ENCODE measurements at places on chromosomes 2 and 18.

DNA sequence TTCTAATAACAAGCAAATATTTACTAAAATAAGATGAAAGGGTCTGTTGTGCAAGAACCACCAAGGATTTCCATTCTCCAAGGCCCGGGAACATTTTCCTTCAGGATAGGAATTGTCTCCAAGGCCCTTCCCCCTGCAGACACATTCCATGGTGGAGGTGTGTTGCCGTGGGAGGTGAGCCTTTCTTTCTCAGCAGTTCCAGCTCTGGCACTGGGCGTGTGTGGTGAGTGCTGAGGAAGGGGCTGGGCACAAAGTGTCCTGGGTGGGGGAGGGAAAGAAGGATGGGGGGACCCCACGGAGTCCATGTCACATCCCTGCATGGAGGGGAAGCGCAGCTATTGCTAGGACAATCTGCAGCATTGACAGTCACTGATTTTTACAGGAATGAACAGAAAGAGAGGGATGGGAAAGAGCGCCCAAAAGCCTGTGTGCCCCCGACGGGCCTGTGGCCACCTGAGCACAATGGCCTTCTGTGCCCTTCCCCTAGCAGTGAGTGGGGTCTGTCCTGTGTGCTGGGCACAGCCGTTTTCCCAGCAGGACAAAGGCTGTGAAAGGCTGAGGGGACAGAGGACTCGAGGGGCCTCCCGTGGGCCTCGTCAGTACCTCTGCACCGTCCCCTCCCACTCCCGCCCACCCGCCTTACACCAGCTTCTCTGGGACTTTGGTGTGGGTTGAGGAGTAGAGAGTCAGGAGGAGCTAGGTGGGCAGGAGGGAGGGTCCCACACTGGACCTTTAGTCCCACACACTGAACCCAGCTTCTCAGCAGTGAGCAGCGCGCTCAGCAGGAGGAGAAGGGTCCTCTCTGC is 79.8 kb downstream of the PTGR3 start:
- no peak for DNase-seq

DNA sequence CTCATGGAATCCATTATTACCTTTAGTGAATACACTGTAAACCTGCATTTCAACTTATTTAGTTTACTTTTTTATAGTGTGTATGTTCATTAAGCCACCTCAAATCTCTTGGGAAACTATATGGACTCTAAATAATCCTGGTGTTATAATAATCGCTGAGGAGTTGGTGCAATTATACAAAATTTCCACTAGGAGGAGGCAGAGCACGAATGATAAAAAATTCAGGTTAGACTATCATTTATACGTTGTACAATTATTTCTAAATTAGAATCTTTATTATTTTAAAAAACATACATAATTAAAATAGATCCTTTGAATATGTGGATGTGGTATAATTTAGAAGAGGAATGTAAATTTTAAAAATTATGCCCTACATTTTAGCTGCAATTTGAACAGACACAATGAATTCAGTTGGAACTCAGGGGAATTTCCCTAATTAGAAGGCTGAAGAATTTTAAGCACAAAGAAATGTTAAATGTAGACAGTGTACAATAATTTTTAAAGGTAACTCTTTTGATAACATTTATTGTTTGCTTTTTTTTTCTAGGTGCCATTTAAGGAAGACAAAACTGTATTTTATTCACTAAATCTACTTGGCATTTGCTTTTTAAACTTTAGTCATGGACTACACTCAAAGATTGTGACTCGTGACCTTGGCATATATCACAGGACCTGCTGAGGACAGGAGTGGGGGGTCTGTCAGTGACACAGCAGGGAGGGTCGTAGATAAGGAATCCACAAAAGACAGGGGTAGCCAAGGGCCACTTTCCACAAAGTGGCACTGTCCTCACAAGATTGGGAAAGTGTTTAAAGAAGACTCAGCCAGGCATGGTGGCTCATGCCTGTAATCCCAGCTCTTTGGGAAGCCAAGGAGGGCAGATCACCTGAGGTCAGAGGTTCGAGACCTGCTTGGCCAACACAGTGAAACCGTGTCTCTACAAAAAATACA is 45.5 kb downstream of the RAB12 start:
- DNase-seq = no peak

DNA sequence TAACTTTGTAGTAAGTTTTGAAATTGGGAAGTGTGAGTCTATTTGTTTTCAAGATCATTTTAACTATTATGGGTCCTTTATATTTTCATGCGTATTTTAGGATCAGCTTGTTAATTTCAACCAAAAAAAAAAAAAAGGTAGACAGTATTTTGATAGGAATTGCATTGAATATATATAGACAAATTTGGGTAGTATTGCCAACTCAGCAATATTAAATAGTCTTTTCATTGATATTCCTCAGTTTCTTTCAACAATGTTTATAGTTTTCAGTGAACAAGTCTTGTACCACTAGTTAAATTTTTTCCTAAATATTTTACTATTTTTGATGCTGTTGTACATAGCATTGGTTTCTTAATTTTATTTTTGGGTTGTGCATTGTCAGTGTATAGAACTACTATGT is 149.9 kb downstream of the TAF4B start:
- no peak for DNase-seq

DNA sequence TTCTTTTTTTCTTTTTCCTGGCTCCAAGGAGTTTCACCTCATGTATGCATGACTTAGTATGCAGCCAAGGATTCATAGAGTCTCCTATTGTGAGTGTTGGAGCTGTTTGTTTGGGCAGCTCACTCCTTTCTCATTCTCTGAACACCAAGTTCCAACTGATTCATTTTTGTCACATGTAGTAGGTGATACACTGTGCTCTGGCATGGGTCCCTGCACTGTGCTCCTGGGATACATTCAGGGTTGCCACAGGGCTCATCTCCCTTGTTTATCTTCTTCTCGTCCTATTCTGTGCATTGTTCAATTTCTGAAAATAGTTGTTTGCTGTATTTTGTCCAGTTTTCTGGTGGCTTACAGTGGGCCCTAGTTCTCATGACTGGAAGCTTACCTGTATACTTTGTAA is 96.8 kb downstream of the ZNF407 start:
- DNase-seq = no peak

DNA sequence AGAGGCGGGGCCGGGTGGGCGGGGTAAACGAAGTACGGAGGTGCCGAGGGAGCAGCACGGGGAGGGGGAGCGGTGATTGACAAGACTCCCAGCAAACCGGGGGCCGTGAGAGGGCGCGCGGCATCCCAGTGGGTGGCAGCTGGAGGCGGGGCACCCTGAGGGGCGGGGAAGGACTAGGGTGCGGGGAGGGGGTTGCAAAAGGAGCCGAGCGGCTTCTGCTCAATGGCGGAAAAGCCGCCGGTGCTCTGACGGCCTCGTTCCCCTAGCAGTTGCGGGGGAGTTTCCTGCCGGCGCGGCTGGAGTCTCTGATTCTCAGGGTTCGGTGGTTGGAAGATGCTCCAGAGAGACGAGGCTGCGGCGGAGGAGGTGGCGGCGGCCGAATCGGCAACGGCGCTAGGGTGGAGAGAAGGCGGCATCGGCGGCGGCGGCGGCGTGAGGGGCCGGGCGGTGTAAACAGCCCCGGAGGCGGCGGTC is at the start of gene PPM1B:
TSS of gene PPM1B (plus strand) at position 195 of the 474 bp plus-strand sequence. CDS start 32,325 bp downstream, outside the sequence.
- DNase-seq = peak; percentile 99

DNA sequence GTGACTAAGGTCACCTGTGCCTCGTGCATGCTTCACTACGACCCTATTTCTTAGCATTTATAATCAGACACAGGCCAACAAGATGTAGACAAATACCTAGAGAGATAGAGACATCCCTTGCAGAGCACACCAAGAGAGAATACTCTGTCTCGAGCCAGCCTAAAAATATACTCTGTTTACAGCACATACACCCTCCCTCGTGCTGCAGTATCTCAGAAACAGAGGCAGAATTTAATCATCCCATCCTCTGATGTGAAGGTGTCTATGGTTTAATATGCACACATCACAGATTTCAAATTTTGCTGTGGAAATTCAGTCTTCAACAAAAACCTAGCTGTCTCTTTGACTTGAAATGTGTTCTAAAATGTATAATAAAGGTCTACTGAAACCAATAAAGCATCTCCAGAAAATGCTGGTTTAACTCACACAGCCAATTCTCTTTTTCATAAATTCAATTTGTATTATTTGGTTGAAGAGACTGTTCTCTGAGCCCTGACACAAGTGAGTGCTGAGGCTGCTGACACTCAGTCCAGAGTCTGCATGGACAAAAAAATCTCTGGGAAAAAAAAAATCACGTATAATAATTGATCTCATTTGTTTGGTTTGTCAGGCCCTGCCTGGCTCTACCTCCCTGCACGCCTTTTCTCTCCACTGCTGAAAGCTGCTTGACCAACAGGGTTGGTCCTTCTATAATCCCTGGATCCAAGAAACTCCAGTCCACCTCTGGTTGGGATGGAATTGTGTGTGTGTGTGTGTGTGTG is 142.0 kb upstream of the FSHR start:
- DNase-seq = no peak

- DNase-seq = no peak
These were observed 30.6 kb downstream of the ITSN2 start for GRCh38 chr2:24329700-24330099.

GRCh38 chr2:8249141-8249540 is 432.7 kb upstream of the ID2 start:
- DNase-seq = no peak

GRCh38 chr2:215138479-215138878 is at the start of gene ABCA12:
TSS of gene ABCA12 (minus strand) at chr2:215138626. CDS start at chr2:215138208, 418 bp downstream.
- DNase-seq = no peak

- DNase-seq = no peak
These were observed 239.5 kb downstream of the MYCN start for GRCh38 chr2:16179701-16180416.

DNA sequence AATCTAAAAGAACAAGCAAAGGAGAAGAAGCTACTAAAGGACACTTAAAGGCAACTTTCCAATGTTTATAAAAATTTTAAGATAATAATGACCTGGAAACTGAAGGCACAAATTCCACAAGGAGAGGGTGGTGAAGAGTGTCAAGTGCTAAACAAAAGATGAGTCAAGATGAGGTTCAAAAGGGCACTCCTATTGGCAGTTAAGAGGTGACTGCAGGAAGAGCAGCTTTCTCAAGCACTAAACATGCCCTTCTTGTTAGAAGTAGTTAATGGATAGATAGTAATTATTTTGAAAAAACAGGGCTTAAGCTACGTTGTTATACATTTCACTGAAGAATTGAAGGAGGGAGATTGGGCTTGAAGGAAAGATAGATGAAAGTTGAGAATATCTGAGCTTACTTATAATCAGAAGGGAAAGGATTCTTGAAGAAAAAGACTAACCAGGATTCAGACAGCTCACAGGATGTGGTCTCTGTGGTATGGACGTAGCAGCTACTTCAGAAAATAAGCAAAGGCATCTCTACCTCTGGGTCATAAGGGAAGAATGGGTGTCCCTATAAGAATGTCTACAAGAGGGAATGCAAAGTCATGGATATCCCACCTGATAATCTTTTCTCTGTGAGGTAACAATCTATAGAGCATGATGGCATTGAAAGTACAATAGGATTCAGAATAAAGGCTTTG is 454.7 kb upstream of the SLC39A10 start:
- DNase-seq = no peak

GRCh38 chr2:150165442-150165841 is 322.0 kb downstream of the RND3 start:
- DNase-seq = no peak

GRCh38 chr2:12953596-12953995 is 236.9 kb downstream of the TRIB2 start:
- no peak for DNase-seq
